Right forelimb (tissue), 1 donor: ENCODE measurements at places on chromosomes 11 and 22.

DNA sequence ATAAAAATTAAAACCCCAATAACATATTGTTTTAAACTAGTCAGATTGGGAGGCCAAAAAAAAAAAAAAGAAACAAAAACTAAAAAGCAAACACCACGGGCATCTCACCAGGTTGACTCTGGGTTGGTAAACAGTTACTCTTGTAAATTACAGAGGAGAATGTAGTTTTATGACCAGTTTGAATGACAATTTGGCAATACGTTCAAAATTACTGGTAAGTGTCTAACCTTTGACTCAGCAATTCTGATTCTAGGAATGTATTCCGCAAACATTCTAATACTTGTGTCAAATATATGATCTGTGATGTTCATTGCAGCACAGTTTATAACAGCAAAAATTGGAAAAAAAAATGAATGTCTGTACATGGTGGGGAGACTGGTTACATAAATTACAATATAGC is 1376.0 kb downstream of the TBC1D22A start:
- DNase-seq = no peak

- DNase-seq = no peak
These were observed 314.4 kb downstream of the CASP12 start for GRCh38 chr11:104583857-104584256.

DNA sequence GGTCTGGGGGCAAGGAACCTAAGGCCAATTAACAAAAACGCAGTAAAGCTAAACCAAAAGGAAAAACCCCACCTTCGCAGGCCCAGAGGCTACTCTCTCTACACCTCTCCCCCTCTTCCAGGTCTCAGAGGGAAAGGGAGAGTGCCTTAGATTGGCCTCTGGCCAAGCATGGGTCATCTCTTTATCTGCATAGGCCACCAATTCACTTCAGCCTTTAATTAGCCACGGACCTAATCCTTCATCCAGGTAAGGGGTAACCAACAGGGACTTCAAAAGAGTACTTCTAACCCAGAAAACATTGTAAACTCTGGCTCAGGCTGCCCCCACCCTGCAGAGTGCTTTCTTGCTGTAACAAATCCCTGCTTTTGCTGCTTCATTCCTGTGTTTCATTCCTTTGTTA is 9.4 kb downstream of the VSTM5 start:
- no peak for DNase-seq

GRCh38 chr11:131957875-131958274 is 587.5 kb downstream of the NTM start:
- no peak for DNase-seq

DNA sequence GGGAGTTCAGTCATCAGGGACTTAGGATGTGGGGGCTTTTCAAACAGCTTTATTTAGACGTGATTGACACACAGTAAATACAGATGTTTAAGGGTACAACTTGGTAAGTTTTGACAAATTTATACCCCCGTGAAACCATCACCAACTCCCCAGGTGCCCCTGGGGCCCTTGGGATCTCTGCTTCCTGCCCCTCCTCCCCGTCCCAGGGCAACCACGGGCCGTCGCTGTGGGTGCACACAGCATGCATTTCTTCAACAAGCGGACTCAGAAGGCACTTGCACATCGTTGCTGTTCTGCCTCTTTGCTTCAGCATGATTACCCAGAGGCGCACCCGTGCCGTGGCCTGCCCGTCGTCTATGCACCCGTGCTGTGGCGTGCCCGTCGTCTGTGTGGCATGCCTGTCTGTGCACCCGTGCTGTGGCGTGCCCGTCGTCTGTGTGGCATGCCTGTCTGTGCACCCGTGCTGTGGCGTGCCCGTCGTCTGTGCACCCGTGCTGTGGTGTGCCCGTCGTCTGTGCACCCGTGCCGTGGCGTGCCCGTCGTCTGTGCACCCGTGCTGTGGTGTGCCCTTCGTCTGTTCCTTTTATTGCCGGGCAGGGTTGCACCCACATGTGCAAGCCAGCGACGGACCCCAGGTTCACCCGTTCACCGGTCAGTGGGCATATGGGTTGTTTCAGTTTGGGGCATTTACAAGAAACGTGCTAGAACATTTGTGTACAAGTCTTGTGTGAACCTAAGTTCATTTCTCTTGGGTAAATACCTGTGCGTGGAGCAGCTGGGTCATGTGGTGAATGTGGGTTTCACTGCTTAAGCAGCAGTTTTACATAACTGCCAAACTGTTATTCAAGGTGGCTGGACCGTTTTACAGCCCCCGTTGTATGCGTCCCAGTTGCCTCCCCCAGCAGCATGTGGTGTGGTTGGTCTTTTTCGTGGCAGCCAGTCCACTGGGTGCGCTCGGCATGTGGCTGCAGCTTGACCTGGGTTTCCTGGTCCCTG is 8.3 kb downstream of the CD81 start:
- DNase-seq = no peak

- peak; percentile 13 for DNase-seq
These were observed 305.0 kb downstream of the TBC1D22A start for GRCh38 chr22:47067321-47067890.

DNA sequence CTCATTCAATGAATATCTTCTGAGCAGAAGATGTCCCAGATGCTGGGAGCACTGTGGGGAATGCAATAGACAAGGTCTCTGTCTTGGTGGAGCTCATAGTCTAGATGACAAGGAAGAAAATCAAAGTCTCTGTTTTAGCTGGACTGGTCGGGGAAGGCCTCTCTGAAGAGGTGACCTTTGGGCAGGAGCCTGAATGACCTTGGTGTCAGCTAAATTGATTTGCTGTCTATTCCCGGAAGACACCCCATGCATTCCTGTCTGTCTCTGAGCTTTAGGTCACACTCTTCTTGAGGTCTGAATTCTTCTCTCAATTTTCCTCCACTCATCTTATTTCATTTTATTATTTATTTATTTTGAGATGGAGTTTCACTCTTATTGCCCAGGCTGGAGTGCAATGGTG is 14.5 kb upstream of the ELF5 start:
- DNase-seq = no peak

DNA sequence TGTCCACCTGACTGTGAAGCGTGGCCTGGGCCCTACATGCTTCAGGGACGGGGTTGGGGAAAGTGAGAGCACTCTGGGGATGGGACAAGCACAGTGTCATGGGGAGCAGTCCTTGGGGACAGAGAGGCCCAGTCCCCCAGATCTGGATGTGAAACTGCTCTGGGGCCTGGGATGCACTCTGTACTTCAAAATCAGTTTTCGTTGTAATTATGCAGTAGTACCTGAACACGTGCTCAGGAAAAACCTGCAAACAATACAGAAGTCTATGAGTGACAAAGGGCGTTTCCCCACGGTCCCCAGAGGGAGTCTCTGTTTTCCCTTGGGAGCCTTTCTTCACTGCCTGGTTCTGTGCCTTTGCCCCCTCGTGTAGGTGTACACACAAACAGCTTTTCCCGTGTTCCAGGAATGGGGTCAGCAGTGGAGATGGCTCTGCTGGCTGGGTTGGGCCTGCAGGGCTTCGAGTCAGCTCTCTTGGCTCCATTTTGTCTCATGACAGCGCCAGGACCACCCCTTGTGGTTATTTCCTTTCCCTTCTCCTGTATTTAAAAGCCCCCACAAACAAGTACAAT is 5.2 kb upstream of the TNFRSF13C start:
- DNase-seq = no peak

GRCh38 chr11:123104697-123105096 is 42.8 kb upstream of the HSPA8 start:
- no peak for DNase-seq

- no peak for DNase-seq
These were observed 98.2 kb downstream of the MSANTD4 start for GRCh38 chr11:105923807-105924206.

DNA sequence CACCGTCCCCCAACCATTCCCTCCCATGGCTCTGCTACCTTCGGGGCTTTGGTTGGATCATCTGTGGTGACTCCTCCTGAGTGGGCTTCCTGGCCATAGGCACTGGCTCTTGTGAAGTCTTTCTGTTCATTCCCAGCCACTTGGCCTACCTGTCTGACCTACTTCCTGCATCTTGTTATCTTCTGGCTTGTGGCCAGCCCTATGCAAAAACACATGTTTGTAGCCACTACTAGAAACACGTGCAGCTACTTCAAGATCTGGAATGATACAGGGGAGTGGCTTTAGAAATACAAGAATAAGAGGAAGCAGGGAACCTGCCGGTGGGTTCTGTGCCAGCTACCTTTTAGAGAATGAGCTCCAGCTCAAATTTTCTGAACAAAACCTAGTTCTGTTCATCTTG is 20.9 kb downstream of the RCOR2 start:
- DNase-seq = no peak

DNA sequence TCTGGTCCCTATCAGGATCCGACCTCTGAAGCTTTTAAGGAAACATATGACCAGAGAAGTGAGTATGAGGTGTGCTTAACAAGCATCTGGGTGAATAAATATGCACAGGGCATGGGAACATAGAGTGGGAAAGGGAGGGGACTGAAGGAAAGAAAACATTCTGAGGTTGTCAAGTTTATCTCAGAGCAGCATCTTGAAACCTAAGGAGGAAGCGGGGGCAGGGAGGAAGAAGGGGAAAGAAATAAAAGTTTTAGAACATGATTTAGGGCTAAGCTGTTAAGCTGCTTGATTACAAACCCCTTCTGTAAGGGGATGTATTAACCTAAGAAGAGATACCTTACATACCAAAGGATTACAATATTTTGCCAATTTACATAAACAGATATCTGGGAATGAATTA is 24.0 kb upstream of the SC5D start:
- no peak for DNase-seq

- no peak for DNase-seq
These were observed 58.7 kb upstream of the NCAM1 start for GRCh38 chr11:112902361-112903011.

DNA sequence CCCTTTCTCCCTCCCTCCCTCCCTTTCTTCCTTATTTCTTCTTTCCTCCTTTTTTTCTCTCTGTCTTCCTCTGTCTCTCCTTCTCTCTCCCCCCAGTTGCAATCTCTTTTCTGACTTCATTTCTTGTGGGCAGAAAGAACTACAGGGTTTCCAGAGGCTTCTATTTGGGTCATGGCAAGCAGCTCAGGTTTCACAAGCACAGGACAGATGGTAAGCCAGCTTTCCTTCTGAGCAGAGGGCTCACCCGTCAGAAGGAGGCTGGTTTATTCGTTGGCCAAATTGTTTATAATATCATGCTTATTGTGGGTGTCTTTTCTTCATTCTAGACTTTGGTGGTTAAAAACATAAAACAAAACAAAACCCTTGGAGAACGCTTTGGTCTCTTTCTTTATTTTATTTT is 58.9 kb upstream of the CLMP start:
- DNase-seq = no peak

- DNase-seq = no peak
These were observed 247.8 kb upstream of the B3GAT1 start for GRCh38 chr11:134659882-134660281.

GRCh38 chr22:23583836-23584235 is 3.7 kb upstream of the IGLL1 start:
- no peak for DNase-seq

DNA sequence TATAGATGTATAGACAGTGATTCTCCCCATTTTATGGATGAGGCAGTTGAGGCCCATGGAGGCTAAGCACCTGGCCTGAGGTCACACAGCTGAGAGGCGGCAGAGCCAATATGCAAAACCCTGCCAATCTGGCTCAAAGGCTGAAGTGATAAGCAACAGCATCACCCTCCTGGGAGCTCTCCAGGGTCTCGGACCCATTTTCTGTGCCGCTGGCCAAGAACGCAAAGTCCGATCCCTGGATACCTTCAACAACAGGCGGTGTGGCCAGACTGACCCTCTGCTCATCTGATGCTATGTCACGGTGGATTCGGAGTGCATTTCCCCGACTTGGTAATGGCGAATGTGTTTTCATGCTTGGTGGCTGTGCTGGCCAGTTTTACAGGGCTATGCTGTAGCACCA is 595.0 kb downstream of the TBC1D22A start:
- DNase-seq = no peak

GRCh38 chr22:36773935-36774334 is 2.0 kb downstream of the IFT27 start:
- no peak for DNase-seq

DNA sequence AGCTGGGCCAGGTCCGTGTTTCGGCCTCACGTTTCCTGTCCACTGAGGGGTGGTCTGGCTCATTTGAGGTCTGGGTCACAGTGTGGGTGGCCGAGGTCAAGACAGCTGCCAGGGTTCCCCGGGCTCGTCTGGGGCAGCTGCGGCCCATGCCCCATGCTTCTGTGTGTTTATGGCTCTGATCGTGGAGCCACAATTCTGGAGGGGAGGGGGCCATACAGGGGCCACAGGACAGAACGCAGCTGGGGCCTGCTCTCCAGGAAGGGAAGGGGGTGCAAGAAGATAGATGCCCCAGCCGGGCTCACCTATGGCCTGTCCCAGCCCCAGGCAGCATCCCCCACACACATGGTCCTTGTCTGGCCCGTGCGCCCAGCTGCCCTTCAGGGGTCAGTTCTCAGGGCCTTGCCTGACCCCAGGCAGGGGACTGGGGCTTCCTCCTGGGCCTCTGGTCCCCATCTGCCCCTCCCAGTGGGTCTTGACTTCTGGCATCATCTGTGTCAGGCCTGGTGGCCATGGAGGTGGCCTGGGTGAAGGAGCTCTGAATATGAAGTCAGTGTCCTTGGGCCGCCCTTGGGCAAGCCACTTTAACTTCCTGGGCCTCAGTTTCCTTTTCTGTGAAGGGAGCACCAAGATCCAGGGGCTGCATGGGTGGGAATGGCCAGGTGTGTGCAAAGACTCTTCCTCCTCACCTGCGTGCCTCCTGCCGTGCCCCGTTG is 8.4 kb downstream of the TSPAN32 start:
- no peak for DNase-seq

GRCh38 chr11:115693002-115693401 is 188.8 kb upstream of the CADM1 start:
- DNase-seq = no peak

- no peak for DNase-seq
These were observed 68.0 kb downstream of the GAB2 start for GRCh38 chr11:78349624-78350023.

GRCh38 chr11:1348146-1348795 is 38.8 kb upstream of the TOLLIP start:
- peak; percentile 31 for DNase-seq

GRCh38 chr11:8826139-8826786 is 84.7 kb upstream of the AKIP1 start:
- DNase-seq = no peak

DNA sequence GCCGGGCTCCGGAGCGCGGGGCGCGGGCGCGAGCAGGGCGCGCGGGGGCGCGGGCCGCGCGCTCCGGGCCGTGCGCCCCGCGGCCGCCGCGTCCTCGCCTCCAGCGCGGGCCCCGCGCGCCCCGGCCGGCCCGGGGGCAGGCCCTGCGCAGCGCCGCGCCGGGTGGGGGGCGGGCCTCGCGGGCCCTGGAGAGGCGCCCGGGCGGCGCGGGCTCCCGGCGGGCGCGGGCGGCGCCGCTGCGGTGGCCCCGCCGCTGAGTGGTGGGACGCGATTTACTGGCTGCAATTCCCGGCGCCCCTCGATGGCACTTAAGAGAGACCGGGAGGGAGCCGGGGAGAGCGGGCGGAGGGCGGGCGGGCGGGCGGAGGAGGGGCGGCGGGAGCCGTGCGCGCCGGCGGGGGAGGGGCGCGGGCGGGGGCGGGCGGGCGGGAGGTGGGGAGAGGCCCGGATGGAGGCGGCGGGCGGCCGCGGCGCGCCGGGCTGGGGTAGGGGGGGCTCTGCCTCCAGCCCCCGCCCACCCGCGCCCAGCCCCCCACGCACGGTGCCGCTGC is 73.2 kb upstream of the TCF20 start:
- DNase-seq = no peak
